ENCODE measurements at places on chromosomes 16 and 17.

DNA sequence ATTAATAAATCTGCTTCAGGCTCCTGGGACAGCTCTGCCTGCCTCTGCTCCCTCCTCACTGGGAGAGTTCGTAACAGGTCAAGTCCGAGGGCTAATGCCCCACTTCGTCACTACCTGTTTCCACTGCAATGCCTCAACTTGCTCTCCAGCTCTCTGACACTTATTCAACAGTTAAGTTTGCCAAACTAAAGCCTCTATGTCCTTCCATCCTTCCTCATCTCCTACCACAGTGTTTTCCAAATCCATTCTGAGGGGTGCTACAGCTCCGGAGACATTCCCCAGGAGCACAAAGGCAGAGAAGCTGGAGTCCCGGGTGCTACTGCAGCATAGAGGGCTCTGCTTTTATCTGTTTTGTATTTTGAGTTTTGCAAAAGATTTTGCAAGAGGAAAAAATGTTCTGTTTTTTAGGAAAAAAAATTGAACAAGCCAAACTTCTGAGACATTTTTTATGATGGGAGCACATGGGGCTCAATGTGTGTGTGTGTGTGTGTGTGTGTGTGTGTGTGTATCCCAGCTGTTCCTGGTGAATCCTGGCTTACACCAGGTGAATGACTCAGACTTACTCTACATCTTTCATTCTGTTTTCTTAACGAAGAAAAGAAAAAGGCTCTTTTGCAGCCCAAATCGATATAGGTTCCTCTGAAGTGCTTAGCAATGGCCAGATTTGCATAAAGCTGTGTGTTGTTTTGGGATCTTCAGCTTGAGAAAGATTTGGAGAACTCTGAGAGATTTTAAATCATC is 46.1 kb upstream of the MYOCD start:
- DNase-seq = no peak

GRCh38 chr17:53707566-53707965 is 115.2 kb upstream of the KIF2B start:
- DNase-seq = no peak

GRCh38 chr16:80117556-80118130 is 423.1 kb upstream of the DYNLRB2 start:
- DNase-seq = no peak

GRCh38 chr16:86984991-86985647 is 332.1 kb downstream of the C16orf95 start:
- no peak for DNase-seq

Data from right hindlimb (tissue), 1 donor.